ENCODE measurements at places on chromosomes 5 and 9.
A peak's percentile ranks its signal among the peaks of the same experiment; 100 is the strongest.

- DNase-seq, result no peak
These were observed 293.3 kb downstream of the FANCC start for GRCh38 chr9:95024097-95024671.

DNA sequence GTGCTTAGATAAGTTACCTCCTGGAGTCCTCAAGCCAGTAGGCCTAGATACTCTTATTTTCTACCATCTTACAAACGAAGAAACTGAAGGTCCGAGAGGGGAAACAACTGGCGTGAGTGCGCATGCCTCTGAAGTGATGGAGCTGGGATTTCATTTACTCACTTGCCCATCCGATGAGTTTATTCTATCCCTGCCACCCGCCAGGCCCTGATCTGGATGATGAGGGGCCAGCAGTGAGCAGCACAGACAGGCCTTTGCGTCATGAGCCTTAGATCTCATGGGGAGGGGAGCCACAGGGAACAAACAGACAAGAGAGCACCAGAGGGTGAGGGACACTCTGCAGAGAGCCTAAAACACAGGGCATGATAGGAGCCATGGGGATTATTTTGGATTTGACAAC is 34.1 kb upstream of the SLC2A8 start:
- no peak for DNase-seq

GRCh38 chr5:16946725-16947124 is 10.6 kb upstream of the MYO10 start:
- DNase-seq, result no peak

GRCh38 chr5:157193699-157194424 is 13.2 kb downstream of the ITK start:
- no peak for DNase-seq

- peak; percentile 33 for DNase-seq
These were observed 17.0 kb downstream of the PLPP7 start for GRCh38 chr9:131306397-131307004.

GRCh38 chr9:131181091-131181681 is 55.8 kb downstream of the NUP214 start:
- no peak for DNase-seq

GRCh38 chr5:148825716-148826052 is 727 bp upstream of the ADRB2 start:
- no peak for DNase-seq

DNA sequence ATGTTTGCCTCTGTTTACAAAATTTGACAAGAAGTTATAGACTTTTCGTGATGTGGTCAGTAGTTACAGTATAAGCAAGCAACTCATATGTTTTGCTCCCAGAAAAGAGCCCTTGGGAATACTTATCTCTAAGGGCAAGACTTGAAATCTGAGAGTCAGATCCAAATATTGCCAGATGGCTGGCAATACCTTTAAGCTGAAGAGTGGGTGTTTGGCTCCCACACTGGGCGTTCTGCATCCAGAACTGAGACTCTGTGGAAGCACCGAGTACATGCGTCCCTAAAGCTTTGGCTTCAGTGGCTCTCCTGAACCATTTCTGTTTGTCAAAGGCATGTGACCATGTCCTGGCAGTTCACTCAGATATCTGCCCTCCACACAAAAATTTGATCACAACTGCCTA is 194.1 kb downstream of the DCP2 start:
- no peak for DNase-seq

- peak; percentile 19 for DNase-seq
These were observed 385.2 kb downstream of the FAM170A start for GRCh38 chr5:120014535-120014934.

- DNase-seq, result peak; percentile 37
These were observed 107.0 kb downstream of the ZNF354C start for GRCh38 chr5:179166886-179167841.

DNA sequence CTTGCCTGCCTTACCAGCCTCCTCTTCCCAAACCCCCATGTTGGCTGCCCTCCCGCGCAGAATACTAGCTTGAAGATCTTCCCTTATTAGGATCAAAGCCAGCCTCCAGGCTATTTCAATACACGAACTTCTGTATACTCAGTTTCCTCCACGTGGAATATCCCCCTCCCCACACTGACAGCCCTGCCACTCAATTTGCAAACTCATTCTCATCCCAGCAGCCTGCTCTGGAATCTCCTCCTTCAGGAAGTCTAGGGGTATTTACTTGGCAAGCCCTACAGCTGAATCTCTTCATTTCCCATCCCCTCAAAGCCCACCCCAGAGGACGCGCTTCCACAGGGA is 157.0 kb upstream of the SMIM23 start:
- no peak for DNase-seq

- DNase-seq, result peak; percentile 71
These were observed 998 bp upstream of the FGF18 start for GRCh38 chr5:171418316-171418981.

- DNase-seq, result no peak
These were observed 23.5 kb downstream of the MED10 start for GRCh38 chr5:6354848-6355247.

- peak; percentile 89 for DNase-seq
These were observed 5.4 kb downstream of the KCNV2 start for GRCh38 chr9:2722715-2723114.

DNA sequence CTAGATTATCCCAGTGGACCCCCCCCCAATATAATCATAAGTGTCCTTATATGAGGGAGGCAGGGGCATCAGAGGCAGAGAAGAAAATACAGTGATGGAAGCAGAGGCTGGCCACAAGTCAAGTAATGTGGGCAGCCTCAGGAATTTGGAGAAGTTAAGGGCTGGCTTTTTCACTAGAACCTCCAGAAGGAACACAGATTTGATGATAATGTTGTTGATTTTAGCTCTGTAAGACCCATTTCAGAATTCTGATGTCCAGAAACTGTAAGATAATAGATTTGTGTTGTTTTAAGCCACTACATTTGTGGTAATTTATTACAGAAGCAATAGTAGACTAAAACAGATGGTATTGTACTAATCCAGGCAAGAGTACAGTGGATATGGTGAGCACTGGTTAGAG is 36.3 kb upstream of the LRRTM2 start:
- DNase-seq, result peak; percentile 34

- DNase-seq, result no peak
These were observed 354.2 kb upstream of the EFNA5 start for GRCh38 chr5:108024986-108025385.

- no peak for DNase-seq
These were observed 100.1 kb downstream of the GIN1 start for GRCh38 chr5:103019804-103020203.

DNA sequence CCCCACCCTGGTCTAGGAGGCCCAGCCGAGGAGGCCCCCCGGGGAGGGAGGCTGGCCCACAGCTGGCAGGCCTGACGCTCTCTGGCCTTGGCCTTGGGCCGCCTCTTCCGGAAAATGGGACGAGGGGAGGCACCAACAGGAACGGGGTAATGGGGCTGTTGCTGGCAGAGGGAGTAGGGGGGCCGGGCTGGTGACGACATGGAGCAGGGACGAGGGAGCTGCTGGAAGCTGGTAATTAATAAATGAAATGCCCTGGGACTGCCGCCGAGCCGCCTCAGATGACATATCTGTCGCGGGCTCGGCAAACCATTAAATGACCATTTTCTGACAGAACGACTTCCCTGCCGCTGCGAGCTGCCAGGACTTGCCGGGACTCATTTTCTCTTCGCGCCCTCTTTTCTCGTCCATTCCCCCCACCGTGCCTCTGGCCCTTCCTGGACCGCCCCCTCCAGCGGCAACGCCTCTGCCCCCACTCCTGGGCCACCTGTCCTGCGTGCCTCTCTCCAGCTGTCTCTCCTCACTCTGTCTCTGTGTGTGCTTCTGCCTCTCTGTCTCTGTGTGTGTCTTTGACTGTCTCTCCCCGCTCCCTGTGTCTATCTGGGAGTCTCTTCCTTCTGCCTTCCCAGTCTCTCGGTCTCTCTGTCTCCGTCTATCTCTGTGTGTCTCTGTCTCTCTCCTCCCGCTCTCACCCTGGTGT is 215.7 kb downstream of the PAX5 start:
- no peak for DNase-seq

GRCh38 chr5:72248410-72248981 is 71.5 kb downstream of the MRPS27 start:
- DNase-seq, result peak; percentile 93

DNA sequence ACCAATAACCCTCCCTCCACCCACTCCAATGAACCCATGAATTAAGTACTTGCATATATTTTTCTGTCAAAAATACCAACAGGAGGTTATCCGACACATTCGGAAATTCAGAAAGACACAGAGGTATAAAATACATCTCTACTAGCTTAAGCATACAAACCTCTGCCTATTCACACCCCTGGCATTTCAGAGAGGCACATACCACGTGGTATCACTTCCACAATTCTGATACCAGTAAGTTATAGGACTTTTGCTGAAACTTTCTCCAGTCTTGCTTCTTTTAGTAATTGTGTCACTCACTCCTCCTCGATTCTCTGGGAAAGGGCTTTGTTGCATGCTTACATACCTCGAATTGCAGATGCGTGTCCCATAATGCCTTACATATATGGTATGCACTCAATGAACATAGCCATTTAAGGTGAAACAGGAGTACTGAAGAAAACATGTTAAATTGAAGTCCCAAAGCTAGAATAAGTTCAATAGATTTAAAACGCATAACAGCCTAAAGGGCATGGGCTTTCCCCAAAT is 58.1 kb downstream of the TLE1 start:
- DNase-seq, result no peak

GRCh38 chr9:99966716-99967115 is 60.3 kb downstream of the STX17 start:
- DNase-seq, result peak; percentile 45

DNA sequence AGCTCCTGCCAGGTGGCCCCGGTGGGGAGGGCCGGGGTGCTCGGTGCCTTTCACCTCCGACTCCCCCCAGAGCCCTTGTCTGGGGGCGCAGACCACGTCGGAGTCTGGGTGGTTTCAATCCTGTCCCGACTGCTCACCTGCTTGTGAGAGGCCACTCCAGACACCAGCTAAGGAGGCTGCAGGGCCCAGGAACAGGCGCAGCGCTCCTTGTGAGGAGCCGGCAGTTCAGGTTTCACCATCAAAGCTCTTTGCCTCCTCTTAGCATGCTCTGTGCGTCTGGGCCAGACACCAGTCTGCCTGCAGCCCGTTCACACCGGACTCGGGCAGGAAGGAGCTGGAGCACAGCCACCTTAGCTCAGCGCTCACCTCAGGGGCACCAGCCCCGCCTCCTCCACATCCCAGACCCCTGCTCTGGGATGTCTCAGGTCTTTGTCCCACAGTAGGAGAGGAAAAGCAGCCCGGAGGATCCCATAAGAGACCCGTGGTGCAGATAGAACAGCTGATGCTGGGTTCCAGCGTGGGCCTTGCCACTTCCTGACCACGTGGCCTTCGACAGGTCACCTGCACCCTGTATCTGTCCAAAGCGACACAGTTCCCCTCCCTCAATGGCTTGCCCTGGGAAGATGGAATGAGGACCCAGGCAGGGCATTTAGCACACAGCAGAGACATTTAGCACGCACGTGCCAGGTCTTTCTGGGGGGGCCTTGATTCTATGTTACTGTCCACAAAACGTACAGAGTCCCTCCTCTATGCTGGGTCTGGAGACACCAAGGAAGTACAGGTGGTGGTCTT is 106.2 kb upstream of the LMX1B start:
- no peak for DNase-seq

GRCh38 chr9:89457376-89457855 is 40.5 kb downstream of the SEMA4D start:
- DNase-seq, result no peak

DNA sequence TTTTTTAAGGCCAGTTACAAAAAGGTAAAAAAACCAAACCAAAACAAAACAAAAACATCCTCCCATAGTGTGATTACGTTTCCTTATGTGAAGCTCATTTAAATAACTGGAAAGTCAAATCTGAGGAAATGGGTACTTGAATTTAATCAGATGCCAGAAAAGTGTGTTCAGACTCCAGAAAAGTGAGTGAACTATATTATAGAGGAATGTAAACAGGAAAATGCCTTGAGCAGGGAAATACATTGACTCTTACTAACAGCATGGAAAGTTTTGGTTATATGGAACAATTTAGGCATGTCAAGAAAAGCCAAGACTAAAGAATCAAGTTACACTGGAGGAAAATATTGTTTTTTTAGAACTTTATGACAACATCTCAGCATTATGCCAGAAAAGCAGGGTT is 37.8 kb upstream of the RNF20 start:
- DNase-seq, result peak; percentile 65

DNA sequence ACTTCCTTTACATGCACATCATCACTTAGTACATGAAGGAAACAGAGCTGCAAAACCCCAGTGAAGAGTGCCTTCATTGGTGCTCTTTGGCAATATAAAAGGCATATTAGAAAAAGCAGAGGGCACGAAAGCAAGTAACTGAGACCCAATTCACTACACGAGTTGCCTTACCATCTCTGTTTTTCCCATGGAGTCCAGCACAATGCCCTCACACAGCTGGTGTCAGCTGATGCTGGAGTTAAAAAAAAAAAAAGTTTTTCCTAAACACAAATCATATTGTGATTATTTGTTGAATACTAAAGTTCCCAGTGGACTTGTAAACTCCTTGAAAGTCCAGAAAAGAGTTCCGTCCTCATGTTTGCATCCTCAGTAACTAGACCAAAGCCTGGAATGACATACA is 25.6 kb downstream of the MARCHF3 start:
- no peak for DNase-seq

DNA sequence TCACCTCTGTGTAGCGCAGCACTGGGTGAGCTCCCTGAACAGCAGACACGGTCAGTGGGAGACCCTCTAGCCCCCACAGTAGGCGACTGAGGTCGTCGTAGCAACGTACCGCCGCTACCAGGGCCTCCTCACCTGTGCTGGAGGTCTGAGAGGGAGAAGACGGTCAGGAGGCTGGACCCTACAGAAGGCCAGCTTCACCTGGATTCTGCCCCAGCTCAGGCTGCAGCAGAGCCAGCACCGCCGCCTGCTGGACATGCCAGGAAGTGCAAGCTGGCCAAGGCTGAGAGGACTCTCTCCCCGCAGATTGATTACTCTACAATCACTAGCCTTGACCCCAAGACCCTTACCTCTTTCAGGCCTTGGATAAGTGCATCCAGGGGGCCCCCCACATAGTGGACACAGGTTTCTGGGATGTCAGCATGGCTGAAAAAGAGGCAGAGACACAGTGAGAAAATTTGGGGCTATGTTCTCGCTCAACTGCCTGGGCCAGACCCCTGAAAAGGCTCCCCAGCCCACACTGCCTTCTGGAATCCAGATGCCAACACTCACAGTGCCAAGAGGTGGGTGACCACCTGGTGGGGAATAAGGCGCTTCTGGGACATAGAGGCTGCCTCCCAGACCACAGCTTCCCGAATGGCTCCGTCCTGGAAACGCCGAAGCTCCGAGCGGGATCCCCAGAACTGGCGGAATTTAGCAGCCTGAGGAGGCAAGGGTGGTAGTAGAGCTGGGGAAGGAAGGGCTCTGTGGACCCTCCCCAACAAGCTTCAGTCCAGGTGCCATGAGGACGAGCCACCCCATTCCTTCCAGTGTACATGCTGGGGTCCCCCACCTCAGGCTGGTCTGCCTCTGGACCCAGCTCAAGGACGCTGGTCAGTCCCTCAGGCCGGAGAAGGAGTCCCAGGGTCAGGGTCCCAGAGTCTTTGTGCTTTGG is 6.9 kb downstream of the NOL6 start:
- peak; percentile 20 for DNase-seq

GRCh38 chr5:152987131-152987530 is 503.3 kb upstream of the GRIA1 start:
- no peak for DNase-seq

- DNase-seq, result no peak
These were observed 80.6 kb upstream of the SLCO6A1 start for GRCh38 chr5:102579379-102579778.

All from fibroblast of skin of abdomen (primary cell).